Nucleus accumbens (tissue), 56 donors: ENCODE measurements at places on chromosomes 6 and 20.

GRCh38 chr20:53985150-53985518 lies 85.3 kb downstream of the BCAS1 start:
- no peak for DNase-seq

- no peak for DNase-seq
Measured at GRCh38 chr6:145842693-145843546, 28.3 kb upstream of the FBXO30 start.

DNA sequence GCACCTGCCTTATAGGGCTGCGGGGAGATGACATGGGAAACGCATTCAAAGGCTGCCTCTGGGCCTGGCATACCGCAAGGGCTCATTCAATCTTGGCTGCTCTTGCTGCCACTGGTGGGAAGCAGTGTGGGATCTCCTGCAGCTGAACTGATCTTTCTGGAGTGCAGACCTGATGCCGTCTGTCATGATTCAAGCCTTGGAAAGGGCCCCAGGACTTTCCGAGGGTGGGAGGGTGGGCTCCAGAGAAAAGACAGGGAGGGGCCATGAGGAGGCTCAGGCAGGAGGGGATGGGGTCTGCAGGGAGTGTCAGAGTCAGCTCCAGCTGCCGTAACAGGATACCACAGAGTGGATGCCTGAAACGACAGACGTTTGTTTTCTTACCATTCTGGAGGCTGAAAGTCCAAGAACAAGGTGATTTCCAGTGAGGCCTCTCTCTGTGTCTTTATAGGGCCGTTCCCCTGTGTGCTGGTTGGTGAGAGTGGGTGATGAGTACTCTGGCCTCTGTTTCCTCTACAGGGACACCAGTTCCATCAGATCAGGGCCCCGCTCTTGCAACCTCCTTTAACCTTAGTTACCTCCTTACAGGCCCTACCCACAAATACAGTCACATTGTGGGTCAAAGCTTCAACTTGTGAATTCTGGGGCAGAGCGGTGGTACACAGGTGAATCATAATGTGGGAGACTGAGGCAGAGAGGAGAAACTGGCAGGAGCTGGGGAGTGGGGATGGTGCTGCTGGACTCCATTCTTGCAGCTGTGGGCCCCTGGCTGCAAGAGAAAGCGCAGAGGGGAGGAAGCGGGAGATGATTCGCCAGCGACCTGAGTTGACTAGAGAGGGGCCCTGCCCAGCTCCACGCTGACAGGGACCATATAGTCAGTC lies 148.4 kb downstream of the SYCP2 start:
- DNase-seq: no peak

GRCh38 chr20:61757-62156 lies 25.7 kb upstream of the DEFB125 start:
- no peak for DNase-seq

GRCh38 chr20:8393381-8393780 lies 261.3 kb downstream of the PLCB1 start:
- DNase-seq: no peak
